ENCODE measurements at places on chromosomes 16 and 17.

DNA sequence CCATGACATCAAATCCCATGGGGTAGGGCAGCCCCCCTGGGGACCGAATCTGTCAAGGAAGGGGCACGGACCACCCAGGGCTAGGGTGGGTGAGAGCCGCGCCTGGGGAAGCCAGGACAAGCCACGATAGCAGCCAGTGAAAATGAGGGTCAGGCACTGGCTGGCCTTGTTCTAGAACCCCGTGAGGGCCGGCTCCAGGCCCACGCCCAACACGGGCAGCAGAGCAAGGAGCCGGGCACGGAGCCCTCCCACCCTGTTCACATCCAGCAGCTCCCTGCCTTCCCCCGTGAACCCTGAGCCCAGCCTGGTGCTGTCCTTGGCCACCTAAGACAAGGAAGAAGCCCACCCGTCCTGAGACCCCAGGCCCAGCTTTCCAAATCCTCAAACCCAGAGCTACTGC is 256.7 kb downstream of the PARN start:
- DNase-seq, result no peak

- no peak for DNase-seq
Observed at GRCh38 chr17:50853781-50854180, 12.4 kb downstream of the TOB1 start.

- DNase-seq, result no peak
Observed at GRCh38 chr17:6145946-6146345, 75.8 kb downstream of the WSCD1 start.

DNA sequence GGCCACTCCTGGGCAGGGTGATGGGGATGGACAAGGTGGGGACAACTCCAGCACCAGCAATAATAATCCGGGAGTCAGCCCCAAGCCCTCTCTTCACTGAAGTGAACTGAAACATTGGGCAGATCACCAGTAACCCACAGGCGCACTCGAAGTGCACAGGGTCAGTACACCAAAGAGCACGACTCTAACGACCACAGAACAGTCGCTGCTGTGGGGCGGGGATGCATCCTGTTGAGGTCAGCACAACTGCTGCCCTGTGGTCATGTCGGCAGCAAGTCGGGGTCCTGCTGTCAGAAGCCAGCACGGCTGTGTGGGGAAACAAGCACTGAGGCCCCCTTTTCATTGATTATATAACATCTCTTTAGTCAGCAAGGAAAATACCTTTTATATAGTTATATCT is 14.6 kb downstream of the DNASE1 start:
- no peak for DNase-seq

GRCh38 chr17:74619077-74619673 is 4.4 kb downstream of the CD300E start:
- DNase-seq, result no peak

- DNase-seq, result peak; percentile 52
Observed at GRCh38 chr16:81004646-81005353, 1.9 kb downstream of the CMC2 start.

DNA sequence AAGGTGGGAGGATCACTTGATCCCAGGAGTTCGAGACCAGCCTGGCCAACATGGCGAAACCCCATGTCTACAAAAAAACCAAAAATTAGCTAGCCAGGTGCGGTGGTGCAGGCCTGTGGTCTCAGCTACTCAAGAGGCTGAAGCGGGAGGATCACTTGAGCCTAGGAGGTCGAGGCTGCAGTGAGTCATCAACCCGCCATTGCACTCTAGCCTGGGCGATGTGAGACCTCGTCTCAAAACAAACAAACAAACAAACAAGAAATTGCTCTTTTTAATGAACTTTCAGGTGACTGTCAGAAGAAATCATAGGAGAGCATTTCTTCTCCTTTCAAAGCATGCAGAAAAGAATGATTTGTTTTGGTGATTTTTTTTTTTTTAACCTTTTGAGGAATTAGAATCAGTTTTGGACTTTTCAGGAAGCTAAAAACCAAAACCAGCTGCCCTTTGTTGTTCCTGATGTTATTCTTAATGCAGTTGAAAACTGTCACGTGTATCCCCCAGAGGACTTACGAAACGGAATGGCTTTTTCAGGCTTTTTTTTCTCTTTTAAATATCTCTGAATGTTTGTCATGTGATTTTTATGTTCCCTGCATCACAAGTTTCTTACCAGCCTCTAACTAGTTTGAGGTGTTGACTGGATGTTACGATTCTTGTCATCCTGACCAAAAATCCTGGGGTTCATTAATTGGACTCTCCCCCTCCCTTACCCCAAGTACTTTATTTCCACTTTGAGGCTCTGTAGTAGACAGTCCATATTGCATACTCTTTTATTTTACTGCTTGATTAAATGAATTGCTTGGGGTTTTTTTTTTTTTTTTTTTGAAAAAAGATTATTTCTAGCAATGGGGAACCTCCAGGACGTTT is 34.1 kb downstream of the SNX29 start:
- no peak for DNase-seq

DNA sequence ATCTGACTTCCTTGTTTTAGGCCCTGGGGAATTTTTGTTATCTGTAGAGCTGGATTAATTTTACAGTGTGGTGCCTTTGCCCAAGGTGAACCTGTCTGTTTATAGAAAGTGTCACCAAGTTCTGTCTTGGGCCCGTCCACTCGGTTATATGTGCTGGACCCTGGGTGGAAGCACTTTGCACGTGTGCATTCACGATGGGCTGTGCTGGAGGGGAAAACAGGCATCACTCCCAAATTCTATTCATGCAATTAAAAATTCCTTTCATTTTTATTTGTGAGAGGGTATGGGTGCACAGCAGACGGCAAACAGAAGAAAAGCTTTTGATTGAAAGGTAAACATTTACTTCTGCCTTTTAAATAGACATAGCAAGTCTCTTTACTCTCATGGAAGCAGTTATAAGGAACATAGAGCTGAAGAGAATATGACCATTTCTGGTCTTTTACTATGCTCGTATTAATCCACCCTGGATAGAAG is 101.2 kb downstream of the WWOX start:
- DNase-seq, result no peak

DNA sequence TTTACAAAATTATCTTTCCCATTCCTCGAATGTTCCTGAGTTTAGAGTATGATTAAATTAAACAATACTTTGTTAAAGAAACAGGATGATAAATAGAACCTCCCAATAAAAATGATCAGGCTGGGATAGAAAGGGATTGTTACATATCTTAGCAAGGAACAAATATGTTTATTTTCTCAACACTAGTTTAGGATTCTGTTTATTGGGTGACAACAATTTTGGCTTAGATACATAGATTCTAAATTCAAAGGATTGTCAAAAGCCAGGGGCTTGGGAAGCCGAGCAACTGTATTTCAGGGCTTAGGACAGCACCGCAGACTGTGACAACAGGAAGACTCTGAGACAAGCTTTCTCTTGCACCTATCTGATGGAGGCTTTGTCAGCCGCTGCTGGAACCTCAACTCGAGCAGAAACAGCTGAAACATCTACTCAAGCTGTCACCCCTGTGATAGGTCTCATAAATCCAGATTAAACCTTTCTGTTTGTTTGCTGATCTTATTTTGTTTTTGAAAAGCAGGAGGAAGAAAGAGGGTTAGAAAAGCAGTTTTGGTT is 562.8 kb upstream of the ZFHX3 start:
- DNase-seq, result peak; percentile 20

DNA sequence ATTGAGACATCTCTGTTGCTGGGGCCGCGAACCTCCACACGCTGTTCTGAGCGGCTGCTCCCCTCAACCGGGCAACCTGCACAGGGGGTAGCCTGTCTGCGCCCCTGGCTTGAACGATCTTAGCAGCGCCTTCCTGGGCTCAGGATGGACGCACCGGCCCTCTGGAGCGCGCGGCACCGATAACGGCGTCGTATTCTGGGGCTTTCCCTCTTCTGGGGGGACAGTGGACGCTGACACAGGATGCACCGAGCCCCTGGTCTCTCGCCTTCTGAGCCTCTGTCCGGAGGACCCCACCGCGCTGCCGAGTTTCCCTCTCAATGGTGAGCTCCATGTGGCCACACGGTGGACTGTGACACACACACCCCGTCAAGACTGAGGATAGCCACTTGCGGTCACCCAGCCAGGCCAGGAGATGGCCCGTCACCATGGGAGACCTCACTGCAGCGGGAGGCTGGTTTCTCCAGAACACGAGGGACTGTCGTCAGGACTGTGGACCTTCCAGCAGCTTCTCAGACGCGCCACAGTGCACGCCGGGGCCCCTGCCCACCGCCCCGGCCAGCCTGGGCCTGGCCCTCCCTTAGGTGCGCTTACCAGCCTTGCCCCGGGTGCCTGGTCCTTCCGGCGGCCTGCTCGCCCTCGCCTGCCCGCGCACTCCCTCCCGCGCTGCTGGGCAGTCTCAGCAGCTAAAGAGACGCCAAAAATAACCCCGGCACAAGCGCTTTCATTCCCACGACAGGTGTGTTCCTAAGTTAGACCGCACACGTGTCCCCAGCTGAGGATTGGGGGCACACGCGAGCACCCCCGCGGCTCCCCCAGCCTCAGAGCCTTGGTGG is 30.0 kb upstream of the PABPN1L start:
- no peak for DNase-seq

All from retina (tissue), 1 donor.